ENCODE measurements at places on chromosomes 5 and 9. TPM values are rescaled to one million over a fixed set of nuclear protein-coding genes. Genes with fewer than 3 reads are reported as not detected.

BSPRY gene
- total RNA-seq = not detected

OCLN gene
- 4.4 TPM for total RNA-seq

OSMR gene
- total RNA-seq = 30.0 TPM

BTNL3 gene
- not detected for total RNA-seq

PLAC8L1 gene
- not detected for total RNA-seq

LRRC8A gene
- 102 TPM for total RNA-seq

WDR31 gene
- 0.17 TPM for total RNA-seq

PIK3R1 gene
- 18.4 TPM for total RNA-seq

CXXC5 gene
- total RNA-seq = 36.1 TPM

PCDHB4 gene
- 0.17 TPM for total RNA-seq

FBLL1 gene
- total RNA-seq = 1.4 TPM

IL4 gene
- not detected for total RNA-seq

CAVIN4 gene
- 2.3 TPM for total RNA-seq

CTNND2 gene
- not detected for total RNA-seq

CLPTM1L gene
- 315 TPM for total RNA-seq

DMRTA1 gene
- 0.05 TPM for total RNA-seq

FOXD4 gene
- total RNA-seq = 0.17 TPM

TMEM174 gene
- not detected for total RNA-seq

KCNIP1 gene
- 20.8 TPM for total RNA-seq

PCDHGA9 gene
- 3.6 TPM for total RNA-seq

BAAT gene
- not detected for total RNA-seq

PLPP1 gene
- 124 TPM for total RNA-seq

CCDC183 gene
- total RNA-seq = 0.37 TPM

IGFBPL1 gene
- total RNA-seq = 0.17 TPM

CER1 gene
- total RNA-seq = not detected

SLC36A3 gene
- not detected for total RNA-seq

SARDH gene
- total RNA-seq = 0.37 TPM

SH3RF2 gene
- 0.17 TPM for total RNA-seq

B4GALT7 gene
- total RNA-seq = 35.6 TPM

ANKRD34B gene
- not detected for total RNA-seq

KCTD16 gene
- total RNA-seq = 0.05 TPM

LNPEP gene
- total RNA-seq = 48.3 TPM

RNF183 gene
- total RNA-seq = not detected

KIF4B gene
- total RNA-seq = 0.17 TPM

JAKMIP2 gene
- total RNA-seq = not detected

C9 gene
- 0.34 TPM for total RNA-seq

RASGEF1C gene
- not detected for total RNA-seq

NR4A3 gene
- total RNA-seq = not detected

SPATA31A3 gene
- not detected for total RNA-seq
